HL-60 (cell line): ENCODE measurements at places on chromosomes 7 and 10.

DNA sequence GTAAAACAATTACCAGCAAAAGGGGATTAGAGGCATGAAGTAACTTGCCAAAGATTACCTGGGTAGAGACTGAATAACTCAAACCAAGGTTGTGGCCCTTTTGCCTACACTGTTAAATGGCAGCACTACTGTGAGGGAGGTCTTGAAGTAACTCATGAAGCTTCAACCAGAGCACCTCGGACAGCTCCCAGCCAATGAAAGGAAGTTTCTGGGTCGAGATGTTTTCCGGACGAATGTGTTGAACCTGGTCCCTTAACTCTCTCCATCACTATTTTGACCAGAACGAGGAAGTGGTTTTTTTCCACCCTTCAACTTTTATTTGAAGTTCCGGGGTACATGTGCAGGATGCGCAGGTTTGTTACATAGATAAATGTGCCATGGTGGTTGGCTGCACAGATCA, 133.6 kb upstream of the PRKCQ start:
- no peak for DNase-seq

DNA sequence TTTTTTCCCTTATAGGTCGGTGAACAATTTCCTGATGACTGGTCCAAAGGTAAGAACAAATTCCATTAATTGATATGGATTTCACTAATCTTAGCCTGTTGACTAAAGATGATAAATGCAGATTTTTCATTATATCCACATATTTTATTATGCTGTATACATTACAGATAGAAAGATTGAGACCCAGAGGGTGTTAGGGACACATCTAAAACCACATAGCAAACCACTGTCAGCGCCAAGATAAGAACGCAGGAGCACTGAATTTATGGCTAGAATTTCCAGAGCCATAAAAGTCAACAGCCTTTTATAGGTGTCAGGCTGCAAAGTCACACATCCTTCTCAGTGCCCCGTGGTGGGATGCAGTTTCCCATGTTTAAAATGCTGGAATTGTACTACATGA, 16.2 kb downstream of the WNT8B start:
- no peak for DNase-seq

DNA sequence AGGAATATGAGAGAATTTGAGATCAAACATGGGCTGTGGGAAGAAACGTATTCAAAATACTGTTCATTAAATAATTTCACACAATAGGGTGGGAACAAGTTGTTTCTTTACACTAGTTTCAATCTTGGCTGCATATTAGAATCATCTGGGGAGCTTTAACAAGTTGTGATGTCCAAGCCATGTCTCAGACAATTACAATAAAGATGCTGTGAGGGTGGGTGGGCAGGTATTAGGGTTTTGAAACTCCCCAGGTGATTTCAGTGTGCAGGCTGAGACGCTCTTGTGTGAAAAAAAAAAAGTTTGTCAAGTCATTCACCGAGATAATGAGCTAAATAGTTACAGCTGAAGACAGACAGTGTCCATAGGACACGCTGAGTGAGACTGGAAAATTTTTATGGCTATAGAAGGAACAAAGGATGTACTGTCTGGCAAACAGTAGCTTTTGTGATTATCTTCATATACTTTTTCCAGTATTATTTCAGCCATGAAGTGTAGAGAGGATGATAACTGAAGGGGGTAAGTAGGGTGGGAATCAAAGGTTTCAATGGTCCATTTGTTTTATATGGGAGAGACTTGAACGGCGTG, 12.6 kb upstream of the LAMB4 start:
- DNase-seq = no peak

GRCh38 chr7:49644396-49645166, 128.9 kb upstream of the VWC2 start:
- DNase-seq = no peak

- DNase-seq = no peak
Measured at GRCh38 chr7:85221796-85222195, 34.9 kb upstream of the SEMA3D start.
